T-cell (primary cell): ENCODE measurements at places on chromosomes 16 and 17.

- no peak overlapping the region for H3K4me3 ChIP-seq
- H3K36me3 ChIP-seq, result no peaks in the 10 kb centered on the region
- H3K27me3 ChIP-seq, result no peaks in the 10 kb centered on the region
- peak overlapping the region; percentile 87 for H3K27ac ChIP-seq
These were observed 37.1 kb downstream of the CDRT15 start for GRCh38 chr17:14199601-14200000.

DNA sequence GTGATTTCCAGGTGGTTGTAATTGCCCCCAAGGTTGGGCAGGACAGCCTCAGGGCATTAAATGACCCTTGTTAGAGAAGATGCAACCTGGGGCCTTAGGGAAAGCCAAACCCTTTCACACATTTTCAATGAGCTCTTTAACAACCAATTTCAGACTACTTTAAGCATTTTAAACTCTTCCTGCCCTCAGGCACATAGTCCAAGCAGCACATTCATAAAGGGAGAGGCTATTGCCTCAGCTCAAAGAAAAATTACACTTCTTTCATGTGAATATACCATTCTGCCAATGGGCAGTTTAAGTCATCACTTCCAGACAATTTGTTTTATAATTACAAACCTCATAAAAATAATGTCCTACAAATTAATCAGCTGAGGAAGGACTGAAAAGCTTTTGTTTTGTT is 544.5 kb downstream of the NPIPA7 start:
- H3K27me3 ChIP-seq, result no peaks in the 10 kb centered on the region
- DNase-seq, result no peak
- no peak overlapping the region for H3K27ac ChIP-seq
- H3K4me1 ChIP-seq, result no peaks in the 10 kb centered on the region

DNA sequence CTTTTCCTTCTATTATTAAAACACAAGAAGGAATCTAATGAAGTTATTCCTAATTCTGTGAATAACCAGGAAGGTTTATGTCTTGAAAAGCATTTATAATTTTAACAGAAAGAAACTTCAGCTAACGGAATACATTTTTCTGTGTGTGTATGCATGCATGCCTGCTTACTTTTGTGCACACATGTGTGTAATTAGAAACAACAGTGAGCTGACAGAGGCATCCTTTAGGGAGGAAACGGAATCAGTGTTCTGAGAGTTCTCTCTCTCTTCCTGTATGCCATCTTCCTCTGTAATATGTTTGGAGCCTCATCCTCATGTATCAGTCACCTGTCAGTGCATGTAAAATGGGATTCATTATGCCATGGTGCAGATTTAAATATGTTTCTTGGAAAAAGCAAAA is 107.0 kb downstream of the MAP2K4 start:
- H3K36me3 ChIP-seq, result peaks cover 2% of the 10 kb centered on the region
- no peak for DNase-seq
- no peaks in the 10 kb centered on the region for H3K27me3 ChIP-seq
- H3K4me1 ChIP-seq, result no peaks in the 10 kb centered on the region
- H3K4me3 ChIP-seq, result no peak overlapping the region

DNA sequence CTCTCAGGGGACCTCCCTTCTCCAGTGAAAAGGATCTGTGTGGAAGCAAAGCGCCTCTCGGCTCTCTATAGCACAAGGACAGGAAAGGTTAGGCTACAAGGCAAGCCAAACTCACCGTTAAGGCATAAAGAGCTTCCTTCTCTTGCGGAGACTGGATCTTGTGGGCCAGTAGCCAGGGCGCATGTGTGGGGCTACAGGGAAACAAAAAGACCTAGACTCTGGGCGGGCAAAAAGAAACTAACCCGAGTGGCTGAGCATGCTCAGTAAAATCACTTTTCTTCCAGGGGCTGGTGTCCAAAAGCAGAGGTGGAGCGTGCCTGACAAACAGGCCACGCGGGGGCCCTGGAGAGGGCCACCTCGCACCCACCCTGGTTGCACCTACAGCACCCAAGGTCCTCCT is 16.1 kb downstream of the GGA2 start:
- H3K36me3 ChIP-seq, result peaks cover 16% of the 10 kb centered on the region
- H3K4me3 ChIP-seq, result no peak overlapping the region
- DNase-seq, result no peak
- no peak overlapping the region for H3K27ac ChIP-seq

GRCh38 chr17:4566785-4567184 is 6.4 kb upstream of the GGT6 start:
- H3K27ac ChIP-seq, result no peak overlapping the region
- H3K4me3 ChIP-seq, result no peak overlapping the region
- no peaks in the 10 kb centered on the region for H3K27me3 ChIP-seq
- no peaks in the 10 kb centered on the region for H3K36me3 ChIP-seq
- DNase-seq, result no peak
- no peaks in the 10 kb centered on the region for H3K4me1 ChIP-seq

- H3K4me3 ChIP-seq, result no peak overlapping the region
- no peak for DNase-seq
- peaks cover 18% of the 10 kb centered on the region for H3K27me3 ChIP-seq
- no peaks in the 10 kb centered on the region for H3K4me1 ChIP-seq
- H3K36me3 ChIP-seq, result no peaks in the 10 kb centered on the region
These were observed 7.8 kb downstream of the KRT28 start for GRCh38 chr17:40791787-40792436.

DNA sequence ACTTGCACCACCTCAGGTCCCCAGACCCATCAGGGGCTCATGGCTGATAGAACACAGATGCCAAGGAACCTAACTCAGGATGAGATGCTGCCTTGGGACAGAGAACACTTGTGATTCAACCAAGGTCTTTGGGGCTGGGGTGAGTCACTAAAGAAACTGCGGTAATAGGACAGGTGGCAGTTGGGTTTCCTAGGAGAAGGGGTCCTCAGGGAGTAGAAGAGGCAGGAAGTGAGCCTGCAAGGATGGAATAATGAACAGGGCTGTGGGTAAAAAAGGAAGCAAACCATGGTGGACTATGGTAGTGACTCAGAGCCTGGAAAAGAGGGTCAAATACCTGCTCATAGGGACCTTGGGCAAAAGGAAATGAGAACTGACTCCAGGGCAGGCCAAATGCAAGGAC is 6.5 kb upstream of the PNPO start:
- H3K27me3 ChIP-seq, result peaks cover 4% of the 10 kb centered on the region
- H3K27ac ChIP-seq, result no peak overlapping the region
- DNase-seq, result no peak
- no peak overlapping the region for H3K4me3 ChIP-seq
- no peaks in the 10 kb centered on the region for H3K36me3 ChIP-seq
- H3K4me1 ChIP-seq, result no peaks in the 10 kb centered on the region

GRCh38 chr16:54821731-54822130 is 108.9 kb upstream of the IRX5 start:
- H3K27ac ChIP-seq, result no peak overlapping the region
- no peaks in the 10 kb centered on the region for H3K36me3 ChIP-seq
- no peak for DNase-seq
- H3K4me3 ChIP-seq, result no peak overlapping the region
- no peaks in the 10 kb centered on the region for H3K4me1 ChIP-seq
- no peaks in the 10 kb centered on the region for H3K27me3 ChIP-seq

GRCh38 chr17:65147955-65148354 is 10.8 kb downstream of the RGS9 start:
- DNase-seq, result no peak
- no peak overlapping the region for H3K4me3 ChIP-seq
- no peaks in the 10 kb centered on the region for H3K27me3 ChIP-seq
- no peaks in the 10 kb centered on the region for H3K4me1 ChIP-seq

DNA sequence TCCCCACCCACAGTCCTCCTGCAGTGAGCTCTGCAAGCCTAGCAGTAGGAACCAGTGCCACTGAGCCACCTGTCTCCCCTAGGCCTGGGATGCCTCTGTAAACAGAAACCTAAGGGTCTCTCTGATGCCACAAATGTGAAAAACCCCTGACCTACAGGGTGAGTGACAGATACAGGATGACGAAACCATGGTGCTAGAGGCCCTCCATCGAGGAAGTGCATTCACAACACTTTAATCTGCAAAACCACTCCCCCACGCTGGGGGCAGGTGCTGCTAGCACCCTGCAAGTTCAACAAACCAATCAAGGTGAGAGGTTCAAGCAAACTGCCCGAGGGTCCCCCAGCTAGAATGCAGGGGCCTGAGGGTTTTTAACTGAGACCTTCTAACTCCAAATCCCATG is 59.5 kb downstream of the CDYL2 start:
- H3K4me1 ChIP-seq, result no peaks in the 10 kb centered on the region
- H3K27ac ChIP-seq, result no peak overlapping the region
- no peak for DNase-seq
- no peaks in the 10 kb centered on the region for H3K36me3 ChIP-seq
- H3K27me3 ChIP-seq, result no peaks in the 10 kb centered on the region

- H3K4me3 ChIP-seq, result no peak overlapping the region
- no peaks in the 10 kb centered on the region for H3K27me3 ChIP-seq
- no peaks in the 10 kb centered on the region for H3K36me3 ChIP-seq
- no peak overlapping the region for H3K27ac ChIP-seq
These were observed 2.2 kb downstream of the LDHD start for GRCh38 chr16:75114179-75114945.

DNA sequence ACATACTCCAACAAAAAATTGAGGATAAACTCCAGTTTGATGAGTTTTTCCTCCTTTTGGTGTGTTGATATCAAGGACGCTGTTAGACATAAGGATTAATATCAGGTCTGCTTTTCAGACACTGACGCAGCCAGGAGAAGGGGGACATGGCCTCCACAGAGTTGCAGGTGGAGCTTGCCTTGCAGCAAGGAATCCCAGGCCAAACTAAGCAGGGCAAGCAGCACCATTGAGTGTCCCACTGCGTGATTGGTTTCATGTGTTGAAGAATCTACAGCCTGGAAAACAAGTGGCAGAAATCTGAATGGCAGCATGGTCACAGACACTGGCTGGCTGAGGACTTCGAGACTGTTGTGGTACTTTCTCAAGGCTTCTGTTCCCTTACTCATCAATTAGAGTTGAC is 777.6 kb downstream of the KCNJ18 start:
- DNase-seq, result no peak
- H3K27ac ChIP-seq, result no peak overlapping the region
- no peaks in the 10 kb centered on the region for H3K4me1 ChIP-seq
- no peaks in the 10 kb centered on the region for H3K36me3 ChIP-seq
- H3K4me3 ChIP-seq, result no peak overlapping the region

- H3K27me3 ChIP-seq, result no peaks in the 10 kb centered on the region
- DNase-seq, result no peak
- H3K27ac ChIP-seq, result no peak overlapping the region
- no peaks in the 10 kb centered on the region for H3K36me3 ChIP-seq
- H3K4me1 ChIP-seq, result no peaks in the 10 kb centered on the region
These were observed 115.9 kb upstream of the RBFOX1 start for GRCh38 chr16:7216719-7217118.
